ENCODE measurements at places on chromosomes 4 and X. TPM values are rescaled to one million over a fixed set of nuclear protein-coding genes. Genes with fewer than 3 reads are reported as not detected.

NAP1L3 gene
- 6.6 TPM for total RNA-seq

FAAH2 gene
- total RNA-seq, result 7.5 TPM

DNA sequence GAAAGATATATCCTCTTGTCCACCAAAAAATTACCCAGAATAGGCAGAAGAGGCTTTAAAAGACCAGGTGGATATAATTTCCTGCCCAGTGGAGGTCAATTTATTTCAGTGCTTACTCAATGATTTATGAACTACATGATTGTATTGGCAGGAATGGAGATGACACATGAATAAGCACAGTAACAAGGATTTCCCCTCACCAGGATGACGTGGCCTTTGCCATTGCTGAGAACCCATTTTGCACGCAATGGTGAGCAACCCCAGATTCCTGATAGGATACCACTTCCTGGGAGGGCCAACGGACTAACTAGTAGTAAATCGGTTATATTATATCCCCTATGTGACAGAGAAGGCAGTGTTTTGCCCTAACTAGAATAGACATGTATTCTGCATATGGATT, 11.6 kb upstream of the TTC29 start:
- DNase-seq, result no peak

GRCh38 chr4:128347175-128347868, 59.7 kb upstream of the PGRMC2 start:
- no peak for DNase-seq

DNA sequence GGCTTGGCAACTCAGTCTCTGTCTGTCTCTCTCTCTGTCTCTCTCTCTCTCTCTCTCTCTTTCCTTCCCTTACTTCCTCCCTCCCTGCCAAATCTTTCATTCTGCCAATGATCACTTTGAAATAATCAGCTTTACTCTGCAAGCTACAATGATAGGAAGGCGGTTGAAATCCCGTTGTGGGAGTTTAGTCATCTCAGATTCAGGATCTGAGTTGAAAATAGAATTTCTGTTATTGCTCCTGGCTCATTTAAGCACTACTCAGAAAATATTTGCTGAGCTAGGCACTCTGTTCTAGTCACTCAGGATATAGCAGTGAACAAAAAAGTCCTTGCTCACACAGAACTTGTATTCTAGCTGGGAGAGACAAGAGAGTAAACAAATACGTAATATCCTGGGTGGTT, 56.3 kb upstream of the DCTD start:
- no peak for DNase-seq

MAGEC1 gene
- total RNA-seq, result not detected

GRCh38 chr4:26992657-26993361, 132.2 kb downstream of the STIM2 start:
- DNase-seq, result no peak

TCEAL3 gene
- total RNA-seq, result 6.8 TPM

HS3ST1 gene
- total RNA-seq, result not detected

- DNase-seq, result no peak
Observed at GRCh38 chr4:25356068-25356467, 21.0 kb upstream of the ANAPC4 start.

- DNase-seq, result no peak
Observed at GRCh38 chrX:2875798-2876399, 47.2 kb downstream of the GYG2 start.

- no peak for DNase-seq
Observed at GRCh38 chrX:134883137-134883700, 107.6 kb upstream of the SMIM10 start.

SYP gene
- 0.70 TPM for total RNA-seq

- DNase-seq, result no peak
Observed at GRCh38 chrX:10923466-10923865, 187.7 kb upstream of the HCCS start.

TRAM1L1 gene
- not detected for total RNA-seq

DNA sequence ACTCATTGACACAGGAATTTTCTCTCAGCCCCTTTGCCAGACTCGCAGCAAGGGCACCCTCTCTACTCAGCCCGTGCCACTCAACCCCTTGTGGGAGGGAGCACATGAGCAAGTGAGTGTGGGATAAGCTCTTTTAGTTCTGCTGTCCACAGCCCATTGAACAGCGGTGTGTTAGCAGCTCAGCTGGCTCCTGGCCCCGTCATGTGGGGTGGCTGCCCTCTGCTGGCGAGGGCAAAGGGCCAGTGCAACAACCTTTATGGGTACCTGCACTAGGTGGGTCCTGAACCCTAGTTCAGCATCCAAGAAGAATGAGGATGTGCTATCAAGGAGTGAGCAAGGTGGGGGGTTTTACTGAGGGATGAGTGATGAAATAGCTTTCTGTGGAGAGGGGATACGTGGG, 85.0 kb upstream of the ZNF81 start:
- DNase-seq, result no peak

MAGIX gene
- 0.95 TPM for total RNA-seq

DNA sequence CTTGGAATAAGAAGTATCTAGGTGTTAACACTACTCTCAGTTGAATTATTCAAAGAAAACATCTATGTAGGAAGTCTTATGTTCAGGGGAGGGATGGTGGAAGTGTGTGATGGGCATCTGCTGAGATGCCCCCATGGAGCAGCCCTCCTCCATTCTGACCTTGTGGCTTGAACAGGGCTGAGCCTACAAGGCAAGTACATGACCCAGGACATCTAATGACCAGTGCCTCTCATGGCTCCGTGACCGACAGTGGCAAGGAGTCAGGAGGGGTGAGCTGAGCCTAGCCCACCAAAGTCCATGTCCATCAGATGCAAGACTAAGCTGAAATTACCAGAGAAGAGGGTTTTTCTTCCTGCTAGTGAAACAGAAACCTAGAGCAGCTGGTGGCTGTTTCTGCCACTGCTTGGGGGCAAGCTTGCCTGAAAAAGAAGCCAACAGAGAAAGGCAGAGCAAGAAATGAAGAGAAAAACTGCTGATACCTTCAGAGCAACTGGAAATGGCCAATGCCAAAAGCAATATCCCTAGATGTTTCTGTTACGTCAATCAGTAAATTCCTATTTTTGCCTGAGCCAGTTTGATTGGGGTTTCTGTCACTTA, 113.5 kb downstream of the TSPAN5 start:
- no peak for DNase-seq

KCNE5 gene
- 0.23 TPM for total RNA-seq

ZCCHC12 gene
- not detected for total RNA-seq

All from T-cell (primary cell).